Stimulated activated CD4-positive, alpha-beta T cell treated with anti-CD3 and anti-CD28 coated beads, Interleukin-1b, Interleukin-23, amount 100 ng/mL, for 1 hour (primary cell): ENCODE measurements at places on chromosomes 7 and 10.

GRCh38 chr10:74518061-74518460 is 308.3 kb upstream of the KAT6B start:
- no peak for DNase-seq

DNA sequence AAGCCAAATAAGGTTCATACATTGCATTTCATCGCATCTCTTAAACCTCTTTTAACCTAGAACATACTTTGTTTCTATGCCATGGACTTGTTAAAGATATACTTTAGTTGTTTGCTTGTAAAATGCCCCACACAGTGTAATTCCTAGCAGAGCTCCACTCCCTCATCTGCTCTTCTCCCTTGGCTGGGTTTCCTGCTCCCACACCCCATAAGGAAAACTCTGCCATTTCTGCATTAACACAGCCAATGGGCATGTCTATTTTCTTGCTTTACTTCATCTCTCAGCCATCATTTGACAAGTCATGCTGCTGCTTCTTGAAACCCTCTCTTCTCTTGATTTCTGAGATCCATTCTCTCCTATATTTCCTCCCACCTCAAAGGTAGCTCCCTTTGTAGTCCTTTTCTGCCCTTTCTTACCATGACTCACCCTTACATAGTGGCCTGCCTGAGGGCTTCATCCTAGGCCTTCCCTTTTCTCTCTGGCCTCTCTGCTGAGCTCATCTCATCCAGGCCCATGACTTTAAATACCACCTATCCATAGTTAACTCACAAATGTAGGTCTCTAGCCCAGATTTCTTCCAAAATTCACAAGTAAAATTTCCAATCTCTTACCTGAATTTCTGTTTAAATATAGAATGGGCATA is 471.4 kb downstream of the ADRA2A start:
- no peak for DNase-seq

DNA sequence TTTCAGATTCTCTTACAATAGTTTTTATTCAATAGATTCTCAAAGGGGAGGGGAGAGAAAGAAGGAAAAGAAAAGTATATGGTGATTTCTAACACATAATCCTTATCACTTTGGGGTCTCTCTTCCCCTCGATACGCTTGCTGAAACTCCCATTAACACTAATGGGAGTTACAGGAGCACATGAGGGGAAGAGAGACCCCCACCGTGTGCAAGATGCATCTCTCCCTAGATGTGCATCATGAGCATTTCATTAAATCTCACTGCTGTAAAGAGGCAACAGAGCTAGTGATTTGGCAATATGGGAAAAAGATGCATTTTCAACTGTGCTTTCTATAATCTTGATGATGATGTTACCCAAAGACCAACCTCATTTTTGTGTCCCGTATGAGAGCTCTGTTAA is 177.4 kb downstream of the SKAP2 start:
- no peak for DNase-seq

DNA sequence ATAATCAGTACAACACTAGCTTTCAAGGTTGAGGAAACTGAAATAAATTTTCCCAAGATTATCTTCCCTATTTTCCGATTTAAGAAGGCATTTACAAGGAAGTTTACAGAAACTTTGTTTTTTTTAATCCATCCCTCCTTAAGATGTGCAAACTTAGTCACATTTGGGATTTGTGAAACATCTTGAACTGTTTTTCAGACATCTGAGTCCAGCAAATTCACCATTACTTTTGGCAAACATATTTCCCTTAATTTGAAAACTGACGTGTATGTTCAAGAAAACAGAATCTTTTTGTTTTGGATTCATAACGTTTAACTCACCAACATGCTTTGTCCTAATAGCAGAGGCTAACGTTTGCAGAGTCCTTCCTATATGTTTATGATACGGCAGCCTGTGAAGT is 19.5 kb downstream of the GLI3 start:
- DNase-seq = no peak

DNA sequence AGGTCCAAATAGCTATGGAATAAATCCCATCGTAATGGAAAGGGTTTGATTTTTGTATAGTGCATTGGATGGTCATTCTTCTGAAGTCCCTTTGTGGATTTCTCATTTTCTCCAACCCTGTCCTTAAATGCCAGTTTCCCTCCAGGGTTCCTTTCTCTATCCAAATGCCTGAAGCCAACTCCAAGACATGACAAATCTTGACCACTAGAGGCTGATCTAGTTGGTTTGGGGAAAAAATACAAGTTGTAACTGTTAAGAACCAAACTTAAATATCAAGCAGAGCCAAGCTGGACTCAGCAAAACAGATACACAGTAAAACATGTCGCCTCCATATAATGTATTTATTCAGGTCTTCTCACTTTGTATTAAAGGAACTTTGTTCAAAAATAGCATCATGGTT is 28.7 kb downstream of the FRMD4A start:
- no peak for DNase-seq

DNA sequence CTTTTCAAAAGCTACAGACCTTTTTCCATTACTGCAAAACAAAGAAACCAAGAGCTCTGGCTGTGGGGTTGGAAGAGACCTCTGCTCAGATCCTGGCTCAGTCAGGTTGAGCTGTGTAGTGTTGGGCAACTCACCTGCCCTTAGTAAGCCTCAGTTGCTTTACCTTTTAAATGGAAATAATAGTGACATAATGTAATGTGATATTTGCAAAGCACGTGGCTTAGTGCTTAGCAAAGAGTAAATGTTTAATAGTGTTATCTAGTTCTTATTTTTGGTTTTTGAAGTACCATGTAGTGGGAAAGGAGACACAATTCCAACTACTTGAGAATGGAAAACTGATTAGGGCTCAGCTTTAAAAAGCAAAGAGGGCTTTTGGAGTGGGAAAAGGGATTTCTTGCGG is 100.2 kb downstream of the SVIL start:
- no peak for DNase-seq

DNA sequence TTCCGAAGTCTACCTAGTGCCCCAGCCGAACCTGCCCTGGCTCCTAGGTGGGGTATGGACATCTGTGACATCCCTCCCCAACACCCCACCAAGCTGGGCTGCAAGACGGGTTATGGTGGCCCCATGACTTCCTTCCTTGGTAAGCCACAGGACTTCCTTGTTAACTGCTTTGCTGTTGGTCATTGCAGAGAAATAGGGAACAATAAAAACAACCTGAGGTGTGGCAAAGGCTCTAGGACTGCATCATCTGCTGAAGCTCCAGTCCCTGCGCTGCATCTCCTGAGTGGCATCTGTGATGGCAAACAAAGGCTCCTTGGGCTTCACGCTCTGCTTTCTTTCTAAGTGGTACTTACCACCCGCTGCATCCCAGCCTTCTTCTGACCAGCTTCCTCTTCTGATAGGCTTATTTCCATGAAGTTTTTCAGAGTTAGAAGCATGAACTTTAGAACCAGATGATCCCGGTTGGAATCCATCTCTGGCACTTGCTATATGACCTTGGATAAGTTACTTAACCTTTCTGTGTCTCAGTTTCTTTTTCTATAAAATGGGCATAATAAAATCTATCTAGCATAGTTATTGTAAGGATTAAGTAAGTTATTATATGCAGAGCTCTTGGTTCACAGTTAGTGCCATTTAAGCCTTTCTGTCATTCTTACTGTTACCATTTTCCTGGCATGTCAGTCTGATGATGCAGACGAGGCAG is 216.8 kb downstream of the RPS24 start:
- DNase-seq = no peak

DNA sequence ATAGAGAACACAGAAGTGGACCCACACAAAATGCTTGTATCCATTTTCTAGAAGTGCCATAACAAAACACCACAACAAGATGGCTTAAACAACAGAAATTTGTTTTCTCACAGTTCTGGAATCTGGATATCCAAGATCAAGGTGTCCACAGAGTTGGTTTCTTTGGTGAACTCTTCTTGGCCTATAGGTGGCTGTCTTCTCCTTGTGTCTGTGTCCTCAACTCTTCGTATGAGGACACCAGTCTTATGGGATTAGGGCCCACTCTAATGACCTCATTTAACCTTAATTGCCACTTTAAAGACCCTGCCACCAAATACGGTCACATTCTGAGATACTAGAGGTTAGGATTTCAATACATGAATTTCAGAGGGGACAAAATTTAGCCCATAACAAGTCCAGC is 30.8 kb upstream of the C10orf71 start:
- DNase-seq = no peak
